LNCaP clone FGC (cell line): ENCODE measurements at places on chromosomes 13 and 19.

- DNase-seq: no peak
Measured at GRCh38 chr13:20412691-20413355, 112.8 kb downstream of the CRYL1 start.

DNA sequence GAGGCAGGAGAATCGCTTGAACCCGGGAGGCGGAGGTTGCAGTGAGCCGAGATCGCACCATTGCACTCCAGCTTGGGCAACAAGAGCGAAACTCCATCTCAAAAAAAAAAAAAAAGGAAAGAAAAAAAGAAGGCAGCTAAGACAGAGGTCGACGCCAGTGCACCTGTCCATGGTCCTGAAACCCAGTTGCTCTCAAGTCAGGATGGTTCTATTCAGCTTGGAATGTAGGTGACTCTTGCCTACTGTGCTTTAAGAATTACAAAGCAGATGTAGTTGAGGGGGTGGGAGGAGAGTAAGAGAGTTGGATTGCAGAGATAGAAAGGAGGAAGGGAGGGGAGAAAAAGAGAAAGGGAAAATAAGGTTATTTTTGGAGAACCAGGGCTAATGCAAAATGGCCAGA, 18.7 kb downstream of the CACNG7 start:
- DNase-seq: peak; percentile 42

GRCh38 chr19:572743-573518, 535 bp downstream of the BSG start:
- DNase-seq: peak; percentile 34

GRCh38 chr13:61664801-61665705, 249.4 kb upstream of the PCDH20 start:
- peak; percentile 77 for DNase-seq

GRCh38 chr13:32310134-32310706, 4.9 kb downstream of the ZAR1L start:
- DNase-seq: no peak

DNA sequence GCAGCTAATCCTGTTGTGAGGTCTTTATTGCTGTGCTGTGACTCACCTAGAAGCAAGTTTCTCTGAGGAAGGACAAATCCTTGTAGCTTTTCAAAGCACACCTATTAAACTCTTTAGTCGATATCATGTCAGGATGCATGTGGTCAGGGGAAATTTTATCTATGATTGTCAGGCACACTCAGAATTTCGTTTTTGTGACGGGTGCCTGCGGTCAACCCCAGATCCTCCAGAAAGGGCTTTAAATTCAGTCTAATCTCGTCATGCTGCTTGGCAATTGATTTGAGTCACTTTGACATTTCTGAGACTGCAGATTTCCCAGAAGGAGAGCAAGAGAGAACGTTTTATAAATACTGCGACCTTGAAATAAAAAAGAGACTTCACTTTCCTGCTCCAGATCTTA, 316.9 kb downstream of the FGF9 start:
- no peak for DNase-seq

GRCh38 chr13:99893567-99893966, 78.0 kb downstream of the ZIC5 start:
- no peak for DNase-seq
